Naive B cell (primary cell): ENCODE measurements at places on chromosomes 7 and 10. TPM values are rescaled to one million over a fixed set of nuclear protein-coding genes. Genes with fewer than 3 reads are reported as not detected.
A peak's percentile ranks its signal among the peaks of the same experiment; 100 is the strongest.

GRCh38 chr10:47225219-47225927 is 74.6 kb upstream of the GDF10 start:
- no peak overlapping the region for H3K27ac ChIP-seq
- no peaks in the 10 kb centered on the region for H3K27me3 ChIP-seq
- H3K4me3 ChIP-seq = no peak overlapping the region
- H3K36me3 ChIP-seq = no peaks in the 10 kb centered on the region
- no peak for DNase-seq

- H3K27me3 ChIP-seq = peaks cover 35% of the 10 kb centered on the region
- no peak for DNase-seq
- no peaks in the 10 kb centered on the region for H3K4me1 ChIP-seq
Observed at GRCh38 chr10:78865538-78865875, 203.3 kb upstream of the ZMIZ1 start.

DNA sequence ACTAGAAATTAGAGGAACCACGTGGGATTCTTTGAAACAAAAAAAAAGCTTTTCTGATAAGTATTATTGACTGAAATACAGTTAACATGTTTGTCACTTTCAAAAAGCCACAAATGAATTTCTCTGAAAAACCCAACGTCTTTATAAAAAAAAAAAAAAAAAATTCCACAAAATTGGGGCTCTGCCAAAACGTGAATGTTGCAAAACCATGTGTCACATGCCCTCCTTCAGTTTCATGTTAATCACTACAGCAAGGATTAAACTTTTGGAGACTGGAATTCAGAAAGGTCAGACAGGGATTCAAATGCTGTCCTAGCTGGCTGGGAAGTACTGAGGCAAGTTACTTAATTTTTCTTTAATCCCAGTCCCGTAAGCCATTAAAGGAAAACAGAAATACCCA is 278.0 kb upstream of the KLF14 start:
- no peak for DNase-seq
- H3K27ac ChIP-seq = peak overlapping the region; percentile 62
- no peaks in the 10 kb centered on the region for H3K27me3 ChIP-seq
- H3K4me3 ChIP-seq = no peak overlapping the region

- H3K4me1 ChIP-seq = no peaks in the 10 kb centered on the region
- H3K27ac ChIP-seq = no peak overlapping the region
- H3K36me3 ChIP-seq = no peaks in the 10 kb centered on the region
- H3K27me3 ChIP-seq = peaks cover 22% of the 10 kb centered on the region
- H3K4me3 ChIP-seq = no peak overlapping the region
Observed at GRCh38 chr10:24974976-24975375, 22.6 kb upstream of the PRTFDC1 start.

GRCh38 chr10:130761788-130762301 is 549.7 kb downstream of the TCERG1L start:
- H3K27me3 ChIP-seq = no peaks in the 10 kb centered on the region
- peaks cover under 1% of the 10 kb centered on the region for H3K4me1 ChIP-seq

Gene HOXA9
- not detected for polyA plus RNA-seq

Gene MARVELD1
- polyA plus RNA-seq = not detected
